ENCODE measurements at places on chromosomes 5 and 9.

- no peak for DNase-seq
These were observed 404 bp downstream of the MRNIP start for GRCh38 chr5:179858241-179858585.

- no peak for DNase-seq
These were observed 82.7 kb downstream of the SHC3 start for GRCh38 chr9:89095761-89096528.

DNA sequence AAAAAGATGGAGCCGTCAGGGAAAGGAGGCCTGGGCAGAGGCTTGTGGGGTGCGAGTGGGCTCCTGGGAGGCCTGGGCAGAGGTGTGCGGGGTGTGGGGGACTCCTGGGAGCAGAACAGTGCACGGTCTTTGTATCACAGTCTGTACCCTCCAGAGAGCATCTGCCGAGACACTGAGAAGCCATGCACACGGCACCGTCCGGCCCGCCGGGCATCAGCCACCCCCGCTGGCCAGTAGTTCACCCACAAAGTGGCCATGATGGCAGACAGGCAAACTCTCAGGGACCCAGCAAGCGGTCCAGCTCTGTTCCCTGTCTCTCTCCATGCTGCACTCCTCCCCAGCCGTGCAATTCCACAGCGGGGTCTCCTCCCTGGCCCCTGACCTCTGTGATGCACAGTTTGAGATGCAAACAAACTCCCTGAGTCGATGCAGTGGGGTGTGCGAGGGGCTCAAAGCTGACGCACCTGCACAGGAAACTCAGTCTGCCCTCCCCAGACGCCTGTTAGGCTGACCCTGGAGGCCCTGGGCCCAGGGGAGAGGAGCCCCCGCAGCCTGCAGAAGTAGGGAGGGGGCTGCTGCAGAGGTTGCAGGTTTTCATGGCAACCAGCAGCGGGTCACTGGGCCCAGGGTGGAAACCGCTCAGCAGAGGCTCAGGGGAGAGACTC is 9.1 kb upstream of the GPSM1 start:
- no peak for DNase-seq

DNA sequence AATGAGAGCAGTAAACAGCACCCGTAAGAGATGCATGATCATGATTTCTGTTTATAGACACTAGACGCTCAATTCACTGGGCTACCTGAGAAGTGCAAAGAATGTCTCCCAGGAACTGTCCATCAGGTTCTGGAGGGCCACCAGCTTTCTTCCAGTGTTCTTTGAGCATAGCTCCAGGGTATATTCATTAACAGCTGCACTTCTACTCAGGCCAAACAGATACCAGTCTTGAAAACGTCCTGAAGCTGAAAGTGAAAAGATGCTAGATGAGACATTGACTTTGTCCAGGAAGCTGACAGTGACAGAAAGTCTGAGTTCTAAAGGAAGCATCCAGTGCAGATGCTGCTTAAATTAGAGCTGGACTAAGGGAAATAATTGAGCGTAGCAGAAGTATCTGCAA is 488.7 kb upstream of the TYRP1 start:
- no peak for DNase-seq

GRCh38 chr5:23612701-23613100 is 105.3 kb downstream of the PRDM9 start:
- no peak for DNase-seq
